ENCODE measurements at places on chromosomes 13 and 19.

- DNase-seq = no peak
Measured at GRCh38 chr13:83453723-83454122, 428.6 kb downstream of the SLITRK1 start.

DNA sequence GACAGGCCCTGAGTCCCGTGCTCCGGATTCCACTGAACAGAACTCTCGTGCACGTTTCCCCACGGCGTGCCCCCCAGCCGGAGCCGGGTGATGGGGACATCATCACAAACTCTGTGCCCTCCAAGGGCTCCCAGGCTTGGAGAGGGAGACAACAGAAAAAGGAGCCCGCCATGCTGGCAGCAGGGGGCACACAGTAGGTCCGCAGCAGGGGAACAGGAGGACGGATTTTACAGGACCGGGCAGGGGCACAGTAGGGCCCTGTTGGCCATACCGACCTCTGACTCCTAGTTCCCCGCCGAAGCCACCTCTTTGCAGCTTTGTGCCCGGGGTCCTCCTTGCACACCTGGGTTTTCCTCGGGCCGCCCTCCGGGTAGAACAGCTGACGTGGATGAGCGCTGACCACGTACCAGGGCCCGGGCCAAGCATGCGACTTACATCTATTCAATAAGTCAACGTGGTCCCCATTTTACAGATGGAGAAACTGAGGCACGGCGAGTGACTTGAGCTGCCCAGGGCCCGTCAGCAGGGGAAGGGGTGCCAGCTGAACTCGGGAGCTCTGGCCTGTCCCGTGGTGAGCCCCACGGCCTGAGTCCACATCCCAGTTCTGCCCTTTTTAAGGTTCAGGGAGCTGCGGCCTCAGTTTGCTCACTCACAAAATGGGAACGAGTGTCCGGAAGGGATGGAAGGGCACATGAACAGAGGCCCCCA, 10.2 kb upstream of the ONECUT3 start:
- DNase-seq = no peak

GRCh38 chr19:49157445-49158224, at the start of gene TRPM4:
TSS of gene TRPM4 (plus strand) at chr19:49157792. CDS start at chr19:49157867, 75 bp downstream.
- DNase-seq = peak; percentile 56

GRCh38 chr19:372306-372890, 27.8 kb upstream of the MIER2 start:
- DNase-seq = no peak

GRCh38 chr13:32737679-32738078, 151.4 kb downstream of the PDS5B start:
- DNase-seq = no peak

GRCh38 chr13:26759907-26760831, at the start of gene GPR12:
TSS of gene GPR12 (minus strand) at chr13:26760786. CDS start at chr13:26759827, 959 bp downstream.
- no peak for DNase-seq

Measured in activated T-cell treated with anti-CD3 and anti-CD28 coated beads for 48 hours (primary cell).